ENCODE measurements at places on chromosomes 1 and 21. TPM values are rescaled to one million over a fixed set of nuclear protein-coding genes. Genes with fewer than 3 reads are reported as not detected.
A peak's percentile ranks its signal among the peaks of the same experiment; 100 is the strongest.

- no peaks in the 10 kb centered on the region for H3K36me3 ChIP-seq
- no peak for DNase-seq
- peaks cover 3% of the 10 kb centered on the region for H3K27me3 ChIP-seq
- no peak overlapping the region for H3K4me3 ChIP-seq
- no peaks in the 10 kb centered on the region for H3K4me1 ChIP-seq
- no peak overlapping the region for H3K27ac ChIP-seq
Measured at GRCh38 chr1:112007169-112007568, 17.7 kb upstream of the KCND3 start.

DNA sequence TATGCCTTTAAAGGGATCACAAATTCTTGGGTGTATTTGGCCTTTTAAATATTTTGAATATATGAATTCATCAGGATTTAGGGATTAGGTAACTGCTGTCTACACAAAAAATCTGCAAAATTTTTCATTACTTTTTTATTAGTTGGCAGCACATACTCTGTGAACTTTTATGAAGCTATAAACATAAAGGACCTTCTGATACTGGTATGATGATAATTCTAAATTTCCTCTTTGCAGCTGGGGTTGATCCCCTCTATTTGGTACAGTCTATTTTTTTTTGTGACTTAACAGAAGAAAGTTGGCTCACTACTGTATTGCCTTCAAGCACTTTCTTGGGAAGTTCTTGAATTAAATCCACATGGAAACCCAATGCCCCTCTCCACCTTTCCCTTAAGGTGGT is 416.1 kb downstream of the LMO4 start:
- no peak overlapping the region for H3K4me3 ChIP-seq
- no peaks in the 10 kb centered on the region for H3K27me3 ChIP-seq
- H3K36me3 ChIP-seq = no peaks in the 10 kb centered on the region
- no peak for DNase-seq
- H3K27ac ChIP-seq = no peak overlapping the region
- H3K4me1 ChIP-seq = no peaks in the 10 kb centered on the region

GRCh38 chr1:68798071-68798470 is 301.2 kb upstream of the DEPDC1 start:
- no peak overlapping the region for H3K4me3 ChIP-seq
- H3K27ac ChIP-seq = no peak overlapping the region
- H3K4me1 ChIP-seq = no peaks in the 10 kb centered on the region
- no peaks in the 10 kb centered on the region for H3K27me3 ChIP-seq
- no peaks in the 10 kb centered on the region for H3K36me3 ChIP-seq

GRCh38 chr1:18890706-18891425 is 11.5 kb downstream of the ALDH4A1 start:
- H3K36me3 ChIP-seq = peaks cover 20% of the 10 kb centered on the region
- no peaks in the 10 kb centered on the region for H3K27me3 ChIP-seq
- H3K4me3 ChIP-seq = no peak overlapping the region
- no peak for DNase-seq
- peaks cover 12% of the 10 kb centered on the region for H3K4me1 ChIP-seq
- H3K27ac ChIP-seq = no peak overlapping the region

DNA sequence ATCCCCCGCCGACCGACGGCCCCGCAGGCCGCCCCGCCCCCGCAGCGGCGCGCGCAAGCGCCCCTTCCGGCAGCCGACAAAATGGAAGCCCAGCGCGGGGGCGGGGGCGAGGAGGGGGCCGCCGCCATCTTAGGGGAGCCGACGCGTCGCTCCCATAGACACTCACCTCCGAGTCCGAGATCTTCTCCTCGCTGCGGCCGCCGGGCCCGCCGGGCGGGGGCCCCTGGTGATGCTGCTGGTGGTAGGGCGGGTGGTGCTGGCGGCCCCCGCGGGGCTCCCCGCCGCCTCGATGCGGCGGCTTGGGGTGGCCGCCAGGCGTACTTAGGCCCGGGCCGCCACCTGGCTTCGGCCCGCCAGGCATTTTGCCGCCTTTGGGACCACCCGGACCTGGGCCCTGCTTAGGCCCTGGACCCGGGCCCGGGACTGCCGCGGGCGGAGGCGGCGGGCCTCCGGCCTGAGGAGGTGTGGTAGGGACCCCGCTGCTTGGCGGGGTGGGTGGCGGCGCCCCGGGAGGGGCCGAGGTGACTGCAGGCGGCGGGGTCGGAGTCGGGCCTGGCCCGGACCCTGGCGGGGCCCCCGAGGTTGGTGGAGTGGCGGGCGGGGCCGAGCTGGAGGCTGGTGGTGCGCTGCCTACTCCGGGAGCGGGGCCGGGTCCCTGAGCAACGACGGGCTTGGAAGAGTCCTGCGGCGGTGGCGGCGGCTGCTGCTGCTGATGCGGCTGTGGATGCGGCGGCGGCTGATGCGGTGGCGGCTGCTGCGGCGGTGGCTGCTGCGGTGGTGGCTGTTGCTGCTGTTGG is 691 bp downstream of the SFPQ start:
- peaks cover 17% of the 10 kb centered on the region for H3K36me3 ChIP-seq
- no peaks in the 10 kb centered on the region for H3K27me3 ChIP-seq
- H3K4me3 ChIP-seq = peak overlapping the region; percentile 94
- no peak for DNase-seq

DNA sequence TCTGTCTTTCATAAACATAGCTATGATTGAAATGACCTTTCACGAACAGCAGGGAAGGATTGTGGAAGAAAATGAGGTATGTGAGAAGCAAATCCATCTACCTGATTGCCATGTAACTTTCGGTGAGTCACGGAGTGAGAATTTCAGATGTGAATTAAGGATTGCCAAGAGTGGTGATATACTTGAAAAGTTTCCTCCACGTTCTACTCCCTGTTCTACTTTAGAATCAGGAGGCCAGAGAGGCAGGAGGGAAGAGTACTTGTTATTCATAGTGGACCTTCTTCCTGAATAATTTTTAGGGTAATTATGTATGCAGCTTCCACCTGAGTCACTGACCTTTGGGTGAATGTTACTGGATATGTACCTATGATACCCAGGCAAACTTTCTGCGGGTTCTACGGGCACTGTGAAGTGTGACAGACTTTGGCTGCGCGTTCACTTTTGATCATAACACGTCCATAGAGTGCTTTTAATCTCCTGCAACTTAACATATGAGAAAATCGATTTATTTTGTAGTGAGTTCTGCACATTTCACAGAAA is 2.6 kb upstream of the KCNE1 start:
- no peaks in the 10 kb centered on the region for H3K36me3 ChIP-seq
- no peak overlapping the region for H3K27ac ChIP-seq
- H3K4me3 ChIP-seq = no peak overlapping the region
- H3K4me1 ChIP-seq = no peaks in the 10 kb centered on the region
- no peaks in the 10 kb centered on the region for H3K27me3 ChIP-seq

- no peaks in the 10 kb centered on the region for H3K27me3 ChIP-seq
- no peak for DNase-seq
- H3K36me3 ChIP-seq = no peaks in the 10 kb centered on the region
- H3K4me1 ChIP-seq = peaks cover 43% of the 10 kb centered on the region
- no peak overlapping the region for H3K27ac ChIP-seq
Measured at GRCh38 chr1:6864166-6864565, 78.9 kb downstream of the CAMTA1 start.

DNA sequence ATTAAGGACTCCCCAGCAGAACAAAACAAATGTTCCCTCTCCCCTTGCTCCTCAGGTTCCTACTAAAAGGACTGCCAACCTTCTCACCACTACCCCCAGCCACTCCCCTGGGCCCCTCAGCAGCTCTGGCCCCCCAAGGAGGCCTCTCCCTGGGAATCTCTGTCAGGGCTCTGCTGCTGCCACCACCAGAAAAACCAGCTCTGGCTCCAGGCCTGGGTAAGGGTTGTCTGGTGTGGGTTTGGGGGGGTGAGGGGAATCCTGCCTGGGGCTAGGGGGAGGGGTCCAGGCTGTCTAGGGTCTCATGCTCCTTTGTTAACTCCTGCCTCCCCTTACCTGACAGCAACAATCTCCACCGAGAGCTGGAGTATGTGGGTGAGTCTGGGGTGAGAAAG is 4.8 kb downstream of the NECTIN4 start:
- H3K27me3 ChIP-seq = no peaks in the 10 kb centered on the region
- DNase-seq = no peak
- H3K4me3 ChIP-seq = no peak overlapping the region

Gene OR2L2
- 0.03 TPM for polyA plus RNA-seq

Gene C1orf87
- not detected for polyA plus RNA-seq

Gene GATAD2B
- polyA plus RNA-seq = 4.1 TPM

Gene ZBTB40
- polyA plus RNA-seq = 4.9 TPM

Gene KLHDC9
- polyA plus RNA-seq = 0.54 TPM

Gene OR14K1
- polyA plus RNA-seq = not detected

Gene RIPPLY3
- 0.05 TPM for polyA plus RNA-seq

Gene KCNN3
- polyA plus RNA-seq = 0.05 TPM

Gene SZT2
- 6.7 TPM for polyA plus RNA-seq

Measured in keratinocyte (primary cell).